ENCODE measurements at places on chromosomes 1 and 21.

- peak; percentile 45 for DNase-seq
These were observed 22.7 kb downstream of the KRTAP10-1 start for GRCh38 chr21:44517175-44517899.

DNA sequence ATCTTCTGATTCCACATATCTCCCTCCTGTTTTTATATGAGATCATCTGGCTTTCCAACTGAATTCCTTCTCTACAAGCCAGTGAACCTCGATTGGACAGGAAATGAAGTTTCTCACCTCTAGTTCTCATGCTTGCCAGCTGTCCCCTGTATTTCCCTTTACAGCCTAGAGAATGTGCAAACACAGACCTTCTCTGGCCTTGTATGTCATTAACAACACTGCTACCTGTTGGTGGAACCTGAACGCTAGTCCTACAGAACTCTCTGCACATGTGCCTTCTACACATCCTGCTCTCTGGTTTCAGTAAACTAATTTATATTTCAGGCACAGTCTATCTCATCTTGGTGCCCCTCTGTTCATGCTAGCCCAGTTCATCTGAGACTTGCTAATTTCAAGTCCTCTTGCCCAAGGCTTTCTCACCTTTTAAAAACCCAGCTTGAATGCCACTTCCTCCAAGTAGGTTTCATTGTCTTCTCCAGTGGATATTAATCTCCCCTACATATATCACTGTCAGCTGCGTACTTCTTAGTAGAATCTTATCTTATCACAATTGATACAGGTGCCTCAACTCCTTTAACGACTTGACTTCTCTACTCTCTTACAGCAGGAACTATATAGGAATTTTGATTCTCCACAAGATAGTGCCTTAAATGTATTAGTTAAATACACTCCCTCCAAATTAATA lies 549.9 kb downstream of the PLPP3 start:
- no peak for DNase-seq

- no peak for DNase-seq
These were observed 130.0 kb upstream of the BMP8A start for GRCh38 chr1:39361446-39361845.

DNA sequence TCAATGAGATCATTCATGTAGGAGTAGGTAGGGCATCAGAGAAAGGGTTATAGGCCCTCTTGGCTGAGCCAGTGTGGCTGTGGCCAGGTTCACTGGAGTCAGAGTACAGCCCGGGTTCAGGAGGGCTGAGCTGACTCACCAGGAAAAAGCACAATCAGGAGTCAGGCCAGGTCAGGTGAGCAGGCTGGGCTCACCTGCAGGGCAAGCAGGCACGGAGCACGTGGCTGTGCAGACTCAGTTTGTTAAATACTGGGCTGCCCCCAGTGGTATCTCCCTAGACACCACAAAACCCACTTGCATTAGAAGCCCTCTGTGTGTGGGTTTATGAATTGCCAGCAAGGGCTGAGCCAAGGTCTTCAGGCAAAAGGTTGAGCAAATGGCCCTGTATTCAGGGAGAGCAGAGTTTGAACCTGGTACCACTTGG lies 122.1 kb upstream of the SERBP1 start:
- no peak for DNase-seq

GRCh38 chr1:158121604-158122254 lies 59.0 kb upstream of the CD1D start:
- peak; percentile 51 for DNase-seq

DNA sequence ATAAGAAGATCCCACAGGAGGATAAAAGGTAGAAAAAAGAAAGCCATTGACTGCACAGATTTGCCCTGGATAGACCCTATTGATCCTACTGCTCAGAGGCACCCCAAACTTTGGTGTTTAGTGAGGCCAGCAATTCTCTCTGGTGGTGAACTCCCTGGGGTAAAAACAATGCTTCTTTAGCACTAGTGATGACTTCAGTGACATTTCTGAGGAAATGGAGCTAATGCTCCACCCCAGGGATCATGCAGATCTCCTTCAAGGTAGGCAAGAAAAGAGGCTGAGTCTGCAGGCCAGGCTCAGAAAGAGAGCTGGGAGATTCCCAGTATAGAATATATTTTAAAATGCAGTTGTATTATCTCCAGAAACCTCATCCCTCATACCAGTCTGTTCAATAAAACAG lies 140.3 kb downstream of the LMX1A start:
- DNase-seq = no peak

DNA sequence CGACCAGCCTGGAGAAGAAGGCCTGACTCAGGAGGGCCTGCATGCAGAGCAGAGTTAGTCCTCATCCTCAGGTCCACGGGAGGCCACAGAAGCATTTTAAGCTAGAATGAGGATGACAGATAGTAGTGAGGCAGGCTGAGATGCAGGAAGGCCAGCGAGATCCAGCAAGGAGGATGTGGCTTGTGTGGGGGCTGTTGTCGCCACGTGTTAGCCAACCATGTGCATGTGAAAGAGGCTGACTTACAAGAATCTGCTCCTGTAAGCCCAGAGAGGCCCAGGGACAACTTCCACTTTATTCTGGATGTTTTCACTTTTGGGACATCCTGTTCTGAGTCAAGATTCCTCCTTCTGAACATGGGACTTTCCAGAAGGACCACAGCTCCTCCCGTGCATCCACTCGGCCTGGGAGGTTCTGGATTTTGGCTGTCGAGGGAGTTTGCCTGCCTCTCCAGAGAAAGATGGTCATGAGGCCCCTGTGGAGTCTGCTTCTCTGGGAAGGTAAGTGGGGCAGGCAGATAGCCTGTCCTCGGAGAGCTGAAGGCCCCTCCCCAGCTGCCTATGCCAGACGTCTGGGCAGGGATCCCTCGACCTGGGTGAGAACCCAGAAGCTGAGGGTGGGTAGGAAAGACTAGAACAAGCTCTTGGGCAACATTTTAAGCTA lies at the start of gene SLAMF8:
Gene SLAMF8, plus strand, starts transcription at position 433 of the 661 bp plus-strand sequence. Its CDS starts 26 bp downstream, at position 459.
- peak; percentile 18 for DNase-seq

DNA sequence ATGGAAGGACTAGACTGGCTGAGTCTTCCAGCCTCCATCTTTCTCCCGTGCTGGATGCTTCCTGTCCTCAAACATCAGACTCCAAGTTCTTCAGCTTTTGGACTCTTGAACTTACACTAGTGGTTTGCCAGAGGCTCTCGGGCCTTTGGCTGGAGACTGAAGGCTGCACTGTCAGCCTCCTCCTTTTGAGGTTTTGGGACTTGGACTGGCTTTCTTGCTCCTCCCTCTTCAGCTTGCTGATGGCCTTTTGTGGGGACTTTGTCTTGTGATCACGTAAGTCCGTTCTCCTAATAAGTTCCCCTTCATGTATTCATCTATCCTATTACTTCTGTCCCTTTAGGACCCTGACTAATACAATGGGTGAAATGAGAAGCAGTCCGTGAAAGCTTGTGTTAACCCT lies 196.4 kb downstream of the KAZN start:
- no peak for DNase-seq

GRCh38 chr1:61233121-61233660 lies 150.8 kb downstream of the NFIA start:
- DNase-seq = no peak

Data from OCI-M1 (cell line).